ENCODE measurements at places on chromosomes 5 and 9.

DNA sequence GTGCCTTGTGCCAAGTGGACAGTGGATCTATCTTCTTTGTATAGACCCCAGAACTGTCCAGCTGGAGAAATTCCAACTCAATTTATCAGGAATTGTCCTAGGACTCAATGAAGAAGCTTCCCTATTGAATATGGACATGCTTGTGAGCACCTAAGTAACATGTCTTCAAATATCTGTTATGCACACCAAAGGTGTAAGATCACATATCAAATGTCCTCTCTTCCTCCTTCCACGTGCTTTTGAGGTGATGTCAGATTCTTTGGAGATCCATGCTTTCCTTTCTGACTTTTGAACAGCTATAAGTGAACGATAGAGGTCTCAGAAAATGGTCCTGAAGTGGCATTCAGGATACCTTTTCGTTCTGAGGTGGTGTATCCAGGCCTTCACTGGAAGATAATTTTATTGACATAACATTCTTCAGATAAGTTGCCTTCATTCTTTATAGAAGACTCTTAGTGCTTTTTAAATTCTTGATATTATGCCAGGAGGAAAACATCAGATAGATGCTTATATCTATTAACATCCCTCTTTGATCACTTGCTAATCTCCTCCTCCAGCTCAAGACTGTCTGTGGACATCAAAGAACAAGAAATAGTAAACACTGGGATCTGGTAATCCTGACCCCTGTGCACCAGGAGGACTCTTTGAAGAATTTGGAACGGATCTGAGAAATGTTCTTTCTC, 246.4 kb downstream of the SMARCA2 start:
- DNase-seq = no peak

- DNase-seq = no peak
Observed at GRCh38 chr9:114065304-114065703, 12.8 kb downstream of the AMBP start.

DNA sequence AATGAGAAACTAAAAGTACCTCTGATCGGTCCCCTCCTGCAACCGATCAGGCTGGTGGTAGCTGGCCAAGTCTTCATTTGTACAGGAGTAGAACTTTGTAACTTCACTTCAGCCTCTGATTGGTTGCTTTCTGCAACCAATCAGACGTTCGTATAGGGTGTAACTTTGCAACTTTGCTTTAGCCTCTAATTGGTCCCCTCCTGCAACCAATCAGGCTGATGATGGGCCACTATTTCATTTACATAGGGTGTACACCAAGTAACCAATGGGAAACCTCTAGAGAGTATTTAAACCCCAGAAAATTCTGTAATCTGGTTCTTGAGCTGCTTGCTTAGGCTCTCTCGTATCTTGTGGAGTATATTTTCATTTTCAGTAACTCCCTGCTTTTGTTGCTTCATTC, 445.5 kb downstream of the MED10 start:
- DNase-seq = no peak

GRCh38 chr9:7304627-7304995, 495.0 kb downstream of the DMAC1 start:
- DNase-seq = no peak

- DNase-seq = peak; percentile 31
Observed at GRCh38 chr5:31194468-31194813, 955 bp downstream of the CDH6 start.

- DNase-seq = no peak
Observed at GRCh38 chr5:181036816-181037364, 3.2 kb upstream of the BTNL9 start.

GRCh38 chr5:153880106-153880505, 158.6 kb downstream of the FAM114A2 start:
- no peak for DNase-seq
